ENCODE measurements at places on chromosomes 11 and 22. TPM values are rescaled to one million over a fixed set of nuclear protein-coding genes. Genes with fewer than 3 reads are reported as not detected.

Gene CEP164
- 18.6 TPM for total RNA-seq

Gene APOL1
- total RNA-seq: 18.1 TPM

Gene TUG1
- total RNA-seq: 27.1 TPM

Gene ROBO4
- not detected for total RNA-seq

Gene NRIP3
- total RNA-seq: 0.60 TPM

Gene TYR
- not detected for total RNA-seq

Gene RCOR2
- 1.1 TPM for total RNA-seq

Measured in A549 treated with Mapracorat at 1 μM for 4 hours (cell line).